Karpas-422 (cell line): ENCODE measurements at places on chromosomes 2 and 18. TPM values are rescaled to one million over a fixed set of nuclear protein-coding genes. Genes with fewer than 3 reads are reported as not detected.

DNA sequence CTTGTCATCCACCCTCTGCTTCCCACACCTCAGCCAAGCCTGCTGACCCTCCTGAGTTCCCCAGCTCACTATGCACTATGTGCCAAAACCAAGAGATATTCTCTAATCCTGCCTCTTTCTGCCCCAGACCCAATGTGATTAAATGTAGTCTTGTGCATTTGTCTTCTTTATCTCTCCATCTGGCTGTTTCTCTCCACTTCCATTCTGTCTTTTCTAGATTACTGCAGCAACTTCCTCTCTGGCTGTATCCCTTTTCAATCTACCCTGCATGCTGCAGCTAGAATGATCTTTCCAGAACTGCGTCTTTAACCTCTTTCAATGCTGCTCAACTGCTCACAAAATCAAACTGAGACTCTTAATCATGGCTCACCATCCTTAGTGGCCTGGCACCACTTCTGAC lies 164.1 kb downstream of the GALNT14 start:
- no peak for DNase-seq

- DNase-seq, result no peak
Measured at GRCh38 chr2:191637182-191638078, 40.5 kb upstream of the NABP1 start.

- DNase-seq, result peak; percentile 87
Measured at GRCh38 chr2:80499095-80499494, 194.5 kb upstream of the LRRTM1 start.

GRCh38 chr2:80323610-80324009 lies 19.1 kb upstream of the LRRTM1 start:
- DNase-seq, result no peak

GRCh38 chr2:236628256-236628901 lies 58.8 kb downstream of the ACKR3 start:
- DNase-seq, result no peak

DNA sequence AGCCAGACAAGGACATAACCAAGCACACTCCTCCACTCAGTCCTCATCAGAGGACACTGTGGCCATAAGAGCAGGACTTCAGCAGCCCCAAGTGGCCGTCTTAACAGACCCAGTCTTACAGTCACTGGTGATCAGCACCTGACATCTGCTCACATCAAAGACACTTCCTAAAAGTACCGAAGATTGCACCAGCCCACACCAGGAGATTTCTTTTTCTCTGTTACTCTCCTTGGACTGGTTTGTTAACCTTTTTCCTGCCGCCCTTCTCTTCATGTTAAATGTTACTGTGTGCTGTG lies 44.1 kb downstream of the MRPS5 start:
- DNase-seq, result no peak

GRCh38 chr2:120455390-120455789 lies 109.5 kb downstream of the INHBB start:
- no peak for DNase-seq

DNA sequence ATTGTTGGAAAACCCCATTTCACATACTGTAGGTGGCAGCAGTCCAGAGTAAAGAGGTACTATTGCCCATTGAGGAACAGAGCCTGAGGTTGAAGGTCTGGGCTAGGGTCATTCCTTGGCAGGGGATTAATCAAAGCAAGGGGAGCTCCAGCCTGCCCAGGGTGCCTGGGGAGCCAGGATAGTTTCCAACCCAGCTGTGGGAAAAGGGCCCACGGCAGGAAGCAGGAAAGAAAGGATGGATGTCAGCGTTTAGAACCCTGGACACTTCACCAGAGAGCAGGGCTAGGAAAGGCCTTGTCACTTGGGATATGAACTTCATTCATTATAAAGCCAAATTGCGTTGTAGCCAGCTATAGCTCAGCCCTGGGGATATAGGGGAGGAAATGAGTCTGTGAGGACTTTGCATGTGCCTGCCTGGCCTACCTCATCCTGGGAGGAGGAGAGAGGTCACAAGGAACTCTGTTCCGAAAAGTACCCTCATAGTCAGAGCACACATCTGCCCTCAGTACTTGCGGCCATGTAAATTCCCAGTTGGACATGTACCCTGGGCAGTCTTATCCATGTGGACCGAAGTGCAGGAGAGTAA lies 140.2 kb upstream of the COPS8 start:
- DNase-seq, result no peak

ANKRD62 gene
- total RNA-seq, result not detected in 2 replicates

ARHGAP28 gene
- not detected in 2 replicates for total RNA-seq
